Panc1 (cell line): ENCODE measurements at places on chromosomes 12 and 14. TPM values are rescaled to one million over a fixed set of nuclear protein-coding genes. Genes with fewer than 3 reads are reported as not detected.

DNA sequence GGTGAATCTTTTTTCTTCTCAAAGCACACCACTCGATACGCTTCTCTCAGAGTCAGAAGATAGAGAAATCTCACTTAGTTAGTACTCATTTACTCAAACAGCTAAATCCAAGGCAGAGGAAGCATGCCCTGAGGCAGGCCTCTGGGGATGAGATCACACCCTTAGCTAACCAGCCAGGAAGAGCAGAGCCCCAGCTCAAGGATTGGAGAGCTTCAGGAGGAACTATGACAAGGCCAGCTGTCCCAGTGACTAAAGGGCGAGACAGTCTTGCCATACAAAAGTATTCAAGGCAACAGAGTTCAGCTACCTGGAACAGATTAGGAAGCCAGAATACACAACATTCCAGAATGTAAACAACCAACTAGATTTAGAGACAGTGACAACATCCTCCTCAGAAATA is 197.7 kb upstream of the CCDC196 start:
- no peak for DNase-seq
- no peaks in the 10 kb centered on the region for H3K36me3 ChIP-seq
- H3K27ac ChIP-seq: no peak overlapping the region
- no peaks in the 10 kb centered on the region; the same call in 1 of the 2 replicates for H3K27me3 ChIP-seq
- H3K4me1 ChIP-seq: no peaks in the 10 kb centered on the region
- no peak overlapping the region for H3K4me3 ChIP-seq

DNA sequence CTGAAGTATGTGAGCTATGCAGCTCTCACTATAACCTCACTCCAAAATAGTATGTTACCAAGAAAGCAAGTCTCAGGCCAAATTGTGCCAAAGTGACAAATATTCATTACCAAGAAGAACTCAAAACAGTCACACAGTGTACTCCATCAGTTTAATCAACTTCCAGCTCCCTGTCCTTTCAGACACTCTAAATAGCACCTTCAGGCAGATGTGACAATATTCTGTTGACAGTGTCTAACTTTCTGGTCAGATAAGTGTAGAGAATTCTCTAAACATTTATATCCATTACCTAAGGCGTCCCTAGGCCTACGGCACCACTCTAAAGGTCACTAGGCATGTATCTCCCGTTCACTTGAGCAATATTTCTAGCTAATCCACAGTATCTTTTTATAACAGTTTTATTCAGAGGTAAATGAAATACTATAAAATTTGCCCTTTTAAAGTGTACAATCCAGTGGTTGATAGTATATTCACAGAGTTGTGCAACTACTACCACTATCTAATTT is 21.7 kb downstream of the CPNE8 start:
- H3K4me3 ChIP-seq: no peak overlapping the region
- no peak for DNase-seq
- H3K27me3 ChIP-seq: no peaks in the 10 kb centered on the region

DNA sequence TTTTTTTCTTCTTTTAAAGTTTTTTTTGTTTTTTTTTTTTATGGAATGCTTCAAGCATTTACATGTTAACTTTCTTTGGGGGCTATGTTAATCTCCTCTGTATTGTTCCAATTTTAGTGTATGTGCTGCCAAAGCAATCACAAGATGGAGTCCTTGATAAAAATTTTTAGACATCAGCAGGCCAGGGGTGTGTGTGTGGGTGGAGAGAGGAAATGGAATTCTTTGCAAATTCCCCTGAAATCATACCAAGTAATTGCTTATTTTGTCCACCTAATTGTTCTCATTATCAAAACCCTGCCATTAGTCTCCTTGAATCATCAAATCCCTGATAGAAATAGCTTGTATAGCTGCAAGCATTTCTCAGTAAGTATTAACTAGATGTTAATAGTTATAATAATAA is 21.7 kb downstream of the RNF212B start:
- no peaks in the 10 kb centered on the region for H3K4me1 ChIP-seq
- H3K4me3 ChIP-seq: no peak overlapping the region
- no peak overlapping the region for H3K27ac ChIP-seq
- peaks cover 10% of the 10 kb centered on the region; the same call in 1 of the 2 replicates for H3K27me3 ChIP-seq

DNA sequence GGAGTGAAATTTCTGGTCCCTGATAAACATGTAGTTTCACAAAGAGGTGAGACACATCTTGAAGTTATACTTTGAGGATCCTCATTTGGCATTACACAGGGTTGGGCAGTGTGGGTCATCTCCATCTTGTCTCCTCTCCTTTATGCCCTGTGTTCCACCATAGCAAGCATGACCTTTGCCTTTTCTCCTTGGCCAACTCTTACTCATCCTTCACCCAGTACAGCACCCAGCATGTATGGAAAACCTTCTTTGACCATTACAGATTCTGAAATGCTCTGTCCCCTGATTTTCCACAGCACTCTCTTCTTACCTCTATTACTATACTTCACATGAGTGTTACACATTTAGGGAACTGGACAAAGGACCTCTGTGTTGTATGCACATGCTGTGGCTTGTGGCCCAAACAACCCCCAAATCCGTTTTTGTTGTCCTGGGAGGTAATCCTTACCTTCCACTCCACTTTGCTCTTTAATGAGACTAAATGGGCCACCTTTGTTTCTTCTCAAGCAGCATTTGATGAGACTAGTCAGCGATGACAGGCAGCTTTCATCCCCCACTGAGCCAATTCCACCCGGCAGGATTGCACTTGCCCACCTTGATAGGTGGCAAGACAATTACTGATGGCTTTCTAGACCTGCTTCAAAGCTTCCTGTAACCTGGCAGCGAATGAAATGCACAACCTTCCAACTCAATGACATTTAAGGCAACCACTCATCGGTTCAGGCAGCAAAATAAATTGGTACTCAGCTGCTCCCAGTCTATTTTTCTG is 163.5 kb downstream of the MON2 start:
- peaks cover 13% of the 10 kb centered on the region for H3K4me1 ChIP-seq
- H3K27me3 ChIP-seq: no peaks in the 10 kb centered on the region
- no peak overlapping the region for H3K4me3 ChIP-seq
- no peak overlapping the region for H3K27ac ChIP-seq
- no peak for DNase-seq

- no peak for DNase-seq
- H3K4me1 ChIP-seq: no peaks in the 10 kb centered on the region
- no peaks in the 10 kb centered on the region for H3K27me3 ChIP-seq
- no peaks in the 10 kb centered on the region for H3K36me3 ChIP-seq
Observed at GRCh38 chr12:109537136-109537535, 36.2 kb downstream of the MMAB start.

GRCh38 chr14:49857427-49858003 is 4.9 kb upstream of the NEMF start:
- no peaks in the 10 kb centered on the region for H3K27me3 ChIP-seq
- H3K27ac ChIP-seq: no peak overlapping the region; the same call in 1 of the 2 replicates
- no peak overlapping the region for H3K4me3 ChIP-seq
- no peak for DNase-seq
- peaks cover 5% of the 10 kb centered on the region for H3K4me1 ChIP-seq

GRCh38 chr14:78637908-78638475 is 467.8 kb downstream of the NRXN3 start:
- H3K4me1 ChIP-seq: no peaks in the 10 kb centered on the region
- DNase-seq: no peak
- no peaks in the 10 kb centered on the region for H3K27me3 ChIP-seq
- H3K36me3 ChIP-seq: no peaks in the 10 kb centered on the region
- H3K27ac ChIP-seq: no peak overlapping the region
- no peak overlapping the region for H3K4me3 ChIP-seq

Gene DBX2
- total RNA-seq: not detected

Gene SLC17A8
- not detected for total RNA-seq

- no peaks in the 10 kb centered on the region for H3K27me3 ChIP-seq
- peaks cover 7% of the 10 kb centered on the region; the same call in 1 of the 2 replicates for H3K36me3 ChIP-seq
- H3K4me1 ChIP-seq: peaks cover 15% of the 10 kb centered on the region
- no peak for DNase-seq
Observed at GRCh38 chr14:61695695-61696527, 598 bp downstream of the HIF1A start.

GRCh38 chr12:52080403-52081251 is 1.1 kb downstream of the SMIM41 start:
- H3K36me3 ChIP-seq: 0 out of 2 replicates have a peak, but pooled peaks cover 6% of the 10 kb centered on the region
- H3K27me3 ChIP-seq: no peaks in the 10 kb centered on the region
- peaks cover 7% of the 10 kb centered on the region; the same call in 1 of the 2 replicates for H3K4me1 ChIP-seq
- H3K27ac ChIP-seq: no peak overlapping the region
- no peak for DNase-seq

Gene SUPT16H
- total RNA-seq: 84.5 TPM

- H3K27ac ChIP-seq: no peak overlapping the region
- no peaks in the 10 kb centered on the region for H3K4me1 ChIP-seq
- H3K36me3 ChIP-seq: no peaks in the 10 kb centered on the region
- no peak overlapping the region for H3K4me3 ChIP-seq
Observed at GRCh38 chr12:80763874-80764273, 47.2 kb downstream of the MYF5 start.
